ENCODE measurements at places on chromosomes 5 and 9.

- DNase-seq = peak; percentile 54
Observed at GRCh38 chr5:75734913-75735789, 17.9 kb upstream of the POC5 start.

- DNase-seq = no peak
Observed at GRCh38 chr9:121609822-121610637, 41.4 kb upstream of the DAB2IP start.

GRCh38 chr9:71629578-71630215 lies 138.6 kb downstream of the CEMIP2 start:
- DNase-seq = no peak

- no peak for DNase-seq
Observed at GRCh38 chr5:110258460-110259216, 467.8 kb downstream of the TMEM232 start.

DNA sequence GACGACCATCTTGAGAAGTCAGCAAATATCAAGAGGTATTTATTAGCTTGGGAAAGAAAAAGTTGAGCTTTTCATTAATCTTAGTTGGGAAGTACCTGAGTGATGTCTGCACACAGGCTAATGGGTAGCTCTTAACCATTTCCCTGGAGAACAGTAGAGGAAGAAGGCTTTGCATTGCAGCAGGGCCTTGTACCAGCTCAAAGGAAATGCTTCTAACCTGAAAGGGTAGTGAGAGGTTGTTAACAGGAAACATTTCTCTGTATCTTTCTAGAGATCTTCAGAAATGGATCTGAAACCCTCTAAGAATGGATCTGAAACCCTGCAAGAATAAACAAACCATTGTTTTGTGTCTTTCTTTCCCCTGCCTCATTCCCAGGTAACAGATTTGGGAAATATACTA lies 393.3 kb downstream of the PLK2 start:
- no peak for DNase-seq

Data from K562 (cell line).